ENCODE measurements at places on chromosomes 2 and 18.

DNA sequence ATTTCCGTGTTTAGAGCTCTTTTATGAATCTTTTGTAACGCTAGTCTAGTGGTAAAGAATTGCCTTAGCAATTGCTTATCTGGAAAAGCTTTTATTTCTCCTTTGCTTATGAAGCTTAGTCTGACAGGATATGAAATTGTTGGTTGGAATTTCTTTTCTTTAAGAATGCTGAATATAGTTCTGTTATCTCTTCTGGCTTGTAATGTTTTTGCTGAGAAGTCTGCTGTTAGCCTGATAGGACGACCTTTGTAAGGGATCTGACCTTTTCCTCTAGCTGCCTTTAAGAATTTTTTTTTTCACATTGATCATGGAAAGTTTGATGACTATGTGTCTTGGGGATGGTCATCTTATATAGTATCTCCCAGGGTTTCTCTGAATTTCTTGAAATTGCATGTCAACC is 101.1 kb downstream of the TRABD2A start:
- no peak for DNase-seq

DNA sequence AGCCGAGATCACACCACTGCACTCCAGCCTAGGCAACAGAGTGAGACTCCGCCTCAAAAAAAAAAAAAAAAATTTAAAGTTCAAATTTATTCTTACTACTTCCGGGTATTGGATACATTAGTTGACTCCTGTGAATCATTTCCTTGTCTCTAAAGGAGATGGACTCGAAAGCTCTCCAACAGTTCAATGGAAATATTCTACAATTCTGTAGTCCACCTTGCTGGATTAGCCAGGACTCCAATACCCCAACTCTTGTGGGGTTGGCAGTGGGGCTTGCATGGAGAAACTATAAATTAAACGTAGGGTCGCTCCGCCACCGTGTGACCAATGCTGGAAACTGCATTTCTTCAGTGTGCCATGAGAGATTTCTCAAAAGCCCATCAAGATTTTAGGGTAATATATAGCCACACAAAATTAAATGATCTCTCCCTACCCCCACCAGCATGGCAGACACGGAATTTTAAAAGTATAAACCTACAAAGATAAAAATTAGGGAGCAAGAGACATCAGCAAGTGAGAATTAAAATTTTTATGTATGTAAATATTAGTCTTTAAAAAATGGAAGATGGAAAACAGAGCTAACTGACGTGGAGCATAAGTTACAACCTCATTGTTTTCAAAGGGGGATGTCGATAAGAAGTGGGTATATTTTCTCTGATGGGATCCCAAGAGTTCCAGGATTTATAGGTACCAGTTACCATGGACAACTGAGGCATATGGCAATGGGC is 27.8 kb upstream of the GAREM2 start:
- DNase-seq = peak; percentile 89

DNA sequence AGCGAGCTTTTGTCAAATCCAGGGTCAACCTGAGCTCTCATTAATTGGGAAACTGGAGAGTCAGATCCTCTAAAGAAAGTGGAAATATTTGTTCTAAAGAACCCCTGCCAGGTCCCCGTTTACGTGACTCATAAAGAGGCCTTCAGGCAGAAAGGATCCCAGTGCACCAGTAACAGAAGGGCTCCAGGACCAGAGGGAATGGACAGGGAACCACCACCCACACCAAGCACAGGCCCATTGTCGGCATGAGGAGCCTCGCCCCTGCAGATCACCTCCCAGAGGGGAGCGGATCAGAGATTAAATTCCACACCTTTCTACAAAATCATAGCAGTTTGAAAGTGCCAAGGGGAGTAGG is 16.4 kb upstream of the C1QL2 start:
- no peak for DNase-seq

DNA sequence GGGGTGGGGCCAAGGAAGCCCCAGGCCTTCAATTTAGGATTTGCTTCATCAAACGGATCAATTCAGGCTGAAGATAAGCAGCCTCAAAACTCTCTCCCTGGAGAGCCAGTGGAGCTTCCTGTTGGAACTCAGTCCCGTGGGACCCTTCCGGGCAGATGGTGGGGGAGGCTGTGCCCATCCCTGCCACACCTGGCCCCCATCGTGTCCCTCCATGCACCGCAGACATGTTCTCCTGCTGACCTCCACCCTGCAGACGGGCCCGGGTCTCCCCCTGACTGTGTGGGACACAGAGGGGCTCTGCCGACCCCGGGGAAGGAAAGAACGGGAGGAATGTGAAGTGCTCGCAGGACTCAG is 144.2 kb downstream of the TPO start:
- no peak for DNase-seq

GRCh38 chr2:40371525-40372282 is 80.2 kb downstream of the SLC8A1 start:
- DNase-seq = no peak

- peak; percentile 82 for DNase-seq
Measured at GRCh38 chr18:13376298-13376840, 157.8 kb downstream of the LDLRAD4 start.

DNA sequence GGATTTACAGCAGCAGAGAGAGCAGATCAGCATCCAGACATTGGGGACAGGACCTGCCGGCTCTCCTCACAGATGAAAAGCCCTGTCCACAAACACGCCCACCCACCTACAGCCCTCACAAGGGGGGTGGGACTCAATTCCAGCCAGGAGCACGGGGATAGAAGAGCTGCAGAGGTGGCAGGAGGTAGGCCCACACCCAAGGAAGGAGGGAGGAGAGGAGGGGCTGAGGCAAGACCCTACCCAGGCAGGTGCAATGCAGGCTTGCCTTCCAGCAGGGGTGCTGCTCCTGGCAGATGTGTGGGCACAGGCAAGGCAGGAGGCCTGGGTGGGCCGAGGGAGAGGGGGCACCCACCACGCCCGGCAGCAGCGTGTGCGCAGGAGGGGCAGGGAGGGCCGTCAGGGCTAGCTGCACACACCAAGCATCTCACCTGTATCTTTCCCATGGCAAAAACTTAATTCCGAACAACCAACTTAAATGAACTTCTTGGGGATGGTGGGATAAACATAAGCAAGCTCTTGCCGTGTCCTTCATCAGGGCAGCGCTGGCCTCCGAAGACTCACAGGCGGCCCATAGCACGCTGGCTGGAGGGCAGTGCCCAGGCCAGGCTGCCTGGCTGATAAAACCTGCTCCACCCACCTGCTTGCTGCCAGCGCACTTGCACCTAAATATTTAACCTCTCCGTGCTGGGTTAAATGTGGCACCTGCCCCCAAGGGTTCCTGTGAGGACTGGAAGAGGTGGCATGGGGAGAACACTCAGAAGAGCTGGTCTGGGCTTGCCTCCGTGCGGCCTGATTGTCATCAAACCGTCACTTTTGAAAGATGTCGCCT is 219.5 kb downstream of the HDAC4 start:
- no peak for DNase-seq

DNA sequence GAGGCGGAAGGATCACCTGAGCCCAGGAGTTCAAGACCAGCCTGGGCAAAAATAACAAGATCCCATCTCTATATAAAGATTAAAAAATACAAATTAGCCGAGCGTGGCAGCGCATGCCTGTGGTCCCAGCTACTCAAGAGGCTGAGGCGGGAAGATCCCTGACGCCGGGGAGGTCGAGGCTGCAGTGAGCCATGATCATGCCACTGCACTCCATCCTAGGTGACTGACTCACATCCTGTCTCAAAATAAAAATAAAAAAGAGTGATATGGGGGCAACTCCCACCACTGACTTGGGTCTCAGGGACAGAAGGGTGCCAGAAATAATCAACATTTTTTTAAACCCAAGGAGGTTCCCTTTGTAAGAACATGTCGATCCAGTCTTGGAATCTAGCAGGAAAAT is 37.6 kb downstream of the ZNF516 start:
- no peak for DNase-seq

GRCh38 chr18:74397572-74397971 is 59.5 kb downstream of the DIPK1C start:
- DNase-seq = no peak

DNA sequence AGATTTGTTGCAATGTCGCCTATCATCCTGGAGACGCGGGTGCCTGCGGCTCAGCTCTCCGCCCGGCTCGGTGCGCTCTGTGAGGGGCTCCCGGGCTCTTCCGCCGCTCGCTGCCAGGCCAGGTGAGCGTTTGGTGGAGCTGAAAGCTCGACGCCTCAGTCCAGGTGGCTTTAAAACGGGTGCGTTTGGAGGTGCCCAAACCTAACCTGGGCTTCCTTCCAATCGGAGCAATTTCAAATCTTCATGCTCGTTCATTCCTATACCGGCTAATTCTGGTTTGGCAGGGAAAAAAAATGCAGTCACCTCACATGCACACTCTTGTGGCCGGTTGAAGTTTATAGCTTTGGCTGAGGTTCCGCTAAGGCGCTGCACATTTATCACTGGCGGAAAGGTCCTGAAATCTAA is at the start of gene SLC16A14:
TSS of gene SLC16A14 (minus strand) at position 274 of the 405 bp plus-strand sequence. CDS start 9,572 bp downstream, outside the sequence.
- peak; percentile 76 for DNase-seq

GRCh38 chr2:35891936-35892335 is 463.6 kb upstream of the CRIM1 start:
- no peak for DNase-seq

- no peak for DNase-seq
Measured at GRCh38 chr18:63254716-63255399, 64.7 kb downstream of the BCL2 start.

DNA sequence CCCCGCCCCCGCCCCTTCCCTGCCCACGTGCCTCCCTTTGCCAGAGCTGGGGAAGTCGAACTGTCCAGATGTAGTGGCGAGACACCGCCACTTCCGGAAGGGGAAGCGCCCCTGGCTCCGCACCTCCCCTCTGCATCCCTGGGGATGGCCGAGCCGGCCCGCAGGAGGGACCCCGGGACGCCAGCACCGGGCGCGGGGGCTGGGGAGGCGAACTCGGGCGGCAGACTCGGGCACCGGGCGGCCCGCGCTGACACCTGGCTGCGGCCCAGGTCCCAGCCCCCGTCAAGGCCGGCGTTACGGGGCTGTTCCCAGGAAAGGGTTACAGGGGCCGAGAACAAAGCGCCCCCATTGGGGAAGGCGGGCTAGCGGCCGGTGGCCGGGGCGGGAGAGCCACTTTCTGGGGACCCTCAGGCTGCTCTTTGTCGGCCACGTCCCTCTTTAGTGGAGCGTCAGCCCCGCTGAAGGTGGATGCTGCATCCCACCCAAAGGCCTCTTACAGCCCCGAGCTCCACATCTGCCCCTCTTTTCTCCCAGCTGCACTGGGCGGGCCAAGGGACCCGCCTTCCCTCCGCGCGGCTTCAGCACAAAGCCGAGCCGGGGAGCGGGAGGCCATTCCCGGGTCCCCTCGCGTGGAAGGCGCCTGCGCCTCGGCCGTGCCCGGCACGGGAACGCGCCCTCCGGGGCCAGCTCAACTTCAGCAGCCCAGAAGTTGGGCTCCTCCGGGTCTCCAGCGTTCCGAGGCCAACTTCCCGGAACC is 1.3 kb downstream of the SDC1 start:
- peak; percentile 64 for DNase-seq

DNA sequence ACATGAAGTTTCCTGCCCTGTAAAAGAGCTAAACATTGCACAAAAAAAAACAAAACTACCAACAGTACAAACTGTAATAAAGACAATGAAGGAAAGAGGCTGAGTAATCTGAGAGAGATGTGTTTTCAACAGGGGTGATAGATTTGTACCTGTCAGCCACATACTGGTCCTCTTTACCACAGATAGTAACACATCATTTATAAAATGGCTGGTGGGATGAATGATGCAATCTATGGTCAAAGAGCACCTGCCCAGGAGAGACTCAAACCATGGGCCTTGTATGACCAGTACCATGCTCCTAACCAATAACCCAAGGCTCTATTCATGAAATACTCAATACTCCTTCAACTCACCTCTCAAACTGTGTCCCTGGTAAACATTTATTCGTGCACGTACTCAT is 4.5 kb downstream of the SUCLG1 start:
- DNase-seq = no peak

DNA sequence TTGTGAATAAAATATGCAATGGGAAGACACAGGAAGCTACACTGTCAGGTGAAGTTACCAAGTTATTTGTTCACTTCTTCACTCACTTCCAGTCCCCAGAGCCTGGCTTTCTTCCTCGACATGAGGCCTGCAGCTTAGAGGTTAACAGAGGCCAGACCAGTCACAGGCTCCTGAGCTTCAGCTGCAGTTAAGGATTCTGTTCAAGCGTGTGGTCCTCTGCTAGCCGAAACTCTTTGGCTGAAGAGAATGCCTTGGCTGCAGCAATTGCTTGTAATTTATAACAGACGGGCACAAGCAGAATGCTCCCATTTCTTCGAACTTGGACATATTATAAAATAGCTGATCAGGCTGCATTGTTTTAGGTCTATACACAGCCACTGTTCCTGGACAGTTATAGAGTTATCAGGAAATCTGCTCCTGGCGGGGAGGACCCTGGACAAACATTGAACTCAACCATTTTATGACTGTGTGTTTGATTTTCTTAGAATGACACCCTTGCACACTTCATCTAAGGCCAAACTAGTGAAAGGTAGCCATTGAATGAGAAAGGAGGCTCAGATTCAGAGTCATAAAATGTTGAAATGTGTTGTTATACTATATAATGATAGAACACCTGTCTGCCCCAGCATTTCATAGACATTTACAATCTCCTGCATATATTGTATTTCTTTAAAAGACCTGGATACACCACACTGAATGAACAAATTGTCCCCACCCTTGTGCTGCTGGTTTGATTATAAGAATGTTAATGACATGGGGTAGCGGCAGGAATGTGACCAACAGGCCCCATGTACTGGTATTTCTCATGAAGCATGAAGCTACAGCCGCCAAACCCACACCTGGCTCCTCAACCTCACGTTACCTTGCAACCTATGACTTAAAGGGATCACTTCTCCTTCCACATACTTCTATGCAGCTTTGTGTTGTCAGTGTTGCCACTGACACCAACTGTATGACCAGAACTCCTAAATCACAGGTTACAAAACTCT is 153.6 kb downstream of the TDRD15 start:
- DNase-seq = no peak

GRCh38 chr18:23136326-23137096 is 1.2 kb downstream of the CABLES1 start:
- peak; percentile 72 for DNase-seq

GRCh38 chr18:46362533-46362932 is 258.3 kb downstream of the HAUS1 start:
- DNase-seq = no peak

DNA sequence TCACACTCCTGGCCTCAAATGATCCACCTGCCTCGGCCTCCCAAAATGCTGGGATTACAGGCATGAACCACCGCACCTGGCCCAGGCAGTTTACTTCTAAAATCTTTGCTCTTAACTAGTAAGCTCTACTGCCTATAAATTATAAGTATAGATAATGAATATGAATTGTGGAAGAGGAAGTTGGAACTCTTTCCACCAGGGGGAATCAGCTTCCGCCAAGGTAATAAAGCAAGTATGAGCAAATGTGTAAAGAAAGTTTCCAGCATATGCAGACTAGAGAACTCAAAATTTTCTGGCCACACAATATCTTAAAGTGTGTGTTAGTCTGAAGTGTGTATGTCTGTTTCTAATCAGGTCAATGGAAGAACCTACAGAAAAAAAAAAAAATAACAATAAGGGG is 68.1 kb downstream of the RMDN2 start:
- DNase-seq = no peak

GRCh38 chr2:56801214-56801613 is 617.4 kb downstream of the CCDC85A start:
- no peak for DNase-seq

- peak; percentile 76 for DNase-seq
Measured at GRCh38 chr2:102841107-102841840, 79.4 kb downstream of the TMEM182 start.

GRCh38 chr2:219497495-219498279 is 1.0 kb upstream of the GMPPA start:
- peak; percentile 85 for DNase-seq

- DNase-seq = no peak
Measured at GRCh38 chr2:234977228-234977679, 25.4 kb downstream of the SH3BP4 start.

- no peak for DNase-seq
Measured at GRCh38 chr2:239154971-239155805, 245.6 kb downstream of the HDAC4 start.

- DNase-seq = no peak
Measured at GRCh38 chr18:43061816-43062215, 53.7 kb downstream of the RIT2 start.

Data from activated CD4-positive, alpha-beta T cell treated with anti-CD3 and anti-CD28 coated beads, Interleukin-2, amount 10 ng/mL, durations not matched to agents 24 days and 14 days (primary cell).